ENCODE measurements at places on chromosomes 7 and 10.
A peak's percentile ranks its signal among the peaks of the same experiment; 100 is the strongest.

DNA sequence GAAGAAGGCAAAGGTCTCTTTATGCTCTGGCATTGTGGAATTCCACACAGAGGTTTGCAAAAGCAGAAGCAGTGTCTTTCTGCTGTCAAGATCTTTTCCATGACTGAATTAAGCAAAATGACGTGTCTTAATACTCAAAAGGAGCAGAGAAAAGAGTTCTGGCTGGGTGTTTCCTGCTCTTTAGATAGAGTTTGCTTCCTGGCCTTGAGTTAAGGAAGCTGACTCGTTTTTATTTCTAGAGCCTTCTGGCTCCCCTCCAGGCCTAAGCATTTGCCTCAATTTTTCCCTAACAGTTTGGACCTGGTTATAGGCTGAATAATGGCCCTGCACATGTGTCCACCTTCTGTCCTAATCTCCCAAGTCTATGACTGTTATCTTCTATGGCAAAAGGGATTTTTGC is 21.6 kb downstream of the TAS2R41 start:
- no peak for DNase-seq

DNA sequence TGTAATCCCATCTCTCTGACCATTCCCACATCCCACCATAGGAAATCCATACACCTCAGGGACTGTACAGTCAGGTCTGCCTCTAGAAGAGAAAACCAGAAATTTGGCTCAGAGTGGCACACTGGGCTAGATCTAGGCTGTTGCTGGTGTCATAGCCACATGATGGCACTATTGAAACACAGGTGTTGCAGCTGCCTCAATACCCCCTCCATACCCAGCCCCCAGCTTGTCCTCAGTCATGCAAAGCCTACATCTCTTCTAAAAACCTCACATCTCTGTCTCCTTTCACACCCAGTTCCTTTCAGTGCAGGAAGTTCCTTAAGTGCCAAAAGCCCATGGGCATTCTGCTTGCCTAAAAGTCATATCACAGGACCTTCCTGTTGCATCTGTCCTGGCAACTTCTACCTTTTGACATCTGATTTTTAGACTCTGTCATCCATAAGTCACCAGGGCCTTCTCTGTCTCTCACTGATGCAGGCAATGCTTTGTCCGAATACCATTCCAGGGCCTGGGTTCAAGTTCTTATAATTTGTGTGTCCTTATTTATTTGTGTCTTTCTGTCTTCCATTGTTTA is 27.0 kb upstream of the HIBADH start:
- no peak for DNase-seq

DNA sequence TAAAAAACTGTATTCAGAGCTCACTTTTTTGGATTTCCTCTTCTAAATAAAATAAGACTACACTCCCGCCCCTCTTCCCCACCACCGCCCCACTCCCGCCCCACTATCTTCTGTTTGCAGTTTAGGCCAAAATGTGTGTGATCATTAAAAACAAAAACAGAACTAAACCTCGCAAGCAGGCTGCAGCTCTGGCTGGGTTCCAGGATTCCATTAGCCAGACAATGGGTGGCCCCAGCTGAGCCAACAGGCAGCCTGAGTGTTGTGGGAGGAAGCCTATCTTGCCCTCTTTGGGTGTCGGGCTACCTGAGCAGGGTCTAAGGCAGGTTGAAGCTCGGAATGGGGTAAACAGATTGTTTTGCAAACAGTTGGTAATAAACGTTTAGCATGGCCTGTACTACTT is 41.7 kb downstream of the ARL4A start:
- DNase-seq = no peak

DNA sequence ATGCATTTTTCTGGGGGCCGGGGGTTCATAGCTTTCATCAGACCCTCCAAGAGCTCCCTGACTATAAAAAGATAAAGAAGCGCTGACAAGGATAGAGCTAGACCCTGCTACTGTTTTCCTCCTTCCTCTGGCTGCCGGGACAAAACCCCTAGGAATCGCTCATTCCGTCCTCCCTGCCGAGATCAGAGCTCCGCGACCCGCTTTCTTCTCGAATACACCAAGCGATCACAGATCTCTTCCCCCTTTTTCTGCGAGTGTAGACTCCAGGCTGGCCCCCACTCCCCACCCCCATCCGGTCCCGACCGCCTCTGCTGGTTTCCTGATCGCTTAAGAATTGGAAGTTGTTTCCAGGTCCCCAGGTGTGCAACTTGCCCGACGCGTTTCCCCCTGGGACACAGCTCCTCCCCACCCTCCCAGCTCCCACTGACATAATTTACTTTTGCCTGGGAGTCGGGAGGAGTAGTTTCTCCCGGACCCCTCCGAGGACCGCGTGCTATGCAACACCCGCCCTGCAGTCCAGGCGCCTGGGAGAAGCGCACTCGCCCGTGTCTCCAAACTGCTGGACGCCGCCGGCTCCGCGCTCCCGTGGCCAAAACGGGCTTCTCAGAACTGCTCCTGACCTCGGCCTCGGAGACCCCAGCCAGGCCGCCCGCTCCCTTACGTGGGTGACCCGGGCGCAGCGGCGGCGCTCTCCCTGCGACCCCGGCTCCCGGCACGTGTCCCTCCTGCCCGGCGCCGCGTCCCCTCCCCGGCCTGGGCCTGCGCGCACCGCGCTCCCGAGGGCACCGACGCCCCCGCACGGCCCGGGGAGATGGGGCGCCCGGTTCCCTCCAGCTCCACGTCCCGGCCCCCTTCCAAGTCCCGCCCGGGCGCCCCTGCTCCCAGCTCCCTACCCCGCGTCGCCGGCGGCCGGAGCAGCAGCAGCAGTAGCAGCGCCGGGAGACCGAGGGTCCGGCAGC is 552 bp downstream of the IL15RA start:
- peak; percentile 24 for DNase-seq

GRCh38 chr7:158863611-158864506 is 7.5 kb downstream of the DYNC2I1 start:
- DNase-seq = peak; percentile 13
